ENCODE measurements at places on chromosomes 4 and X. TPM values are rescaled to one million over a fixed set of nuclear protein-coding genes. Genes with fewer than 3 reads are reported as not detected.

DNA sequence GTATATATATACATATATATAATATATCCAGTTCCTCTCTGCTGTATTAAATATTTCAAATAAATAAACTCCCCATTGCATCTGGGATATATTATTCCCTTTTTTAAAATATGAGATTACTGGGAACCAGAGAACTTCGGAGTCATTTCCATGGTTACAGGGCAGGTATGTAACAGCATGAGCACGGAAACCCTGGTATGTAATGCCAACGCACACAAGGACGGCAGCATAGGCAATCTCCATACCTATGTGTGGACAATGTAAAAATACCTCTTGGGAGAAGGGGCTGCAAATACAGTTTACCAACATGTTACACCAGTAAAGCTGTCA, 62.8 kb downstream of the NUDT10 start:
- DNase-seq: no peak

DNA sequence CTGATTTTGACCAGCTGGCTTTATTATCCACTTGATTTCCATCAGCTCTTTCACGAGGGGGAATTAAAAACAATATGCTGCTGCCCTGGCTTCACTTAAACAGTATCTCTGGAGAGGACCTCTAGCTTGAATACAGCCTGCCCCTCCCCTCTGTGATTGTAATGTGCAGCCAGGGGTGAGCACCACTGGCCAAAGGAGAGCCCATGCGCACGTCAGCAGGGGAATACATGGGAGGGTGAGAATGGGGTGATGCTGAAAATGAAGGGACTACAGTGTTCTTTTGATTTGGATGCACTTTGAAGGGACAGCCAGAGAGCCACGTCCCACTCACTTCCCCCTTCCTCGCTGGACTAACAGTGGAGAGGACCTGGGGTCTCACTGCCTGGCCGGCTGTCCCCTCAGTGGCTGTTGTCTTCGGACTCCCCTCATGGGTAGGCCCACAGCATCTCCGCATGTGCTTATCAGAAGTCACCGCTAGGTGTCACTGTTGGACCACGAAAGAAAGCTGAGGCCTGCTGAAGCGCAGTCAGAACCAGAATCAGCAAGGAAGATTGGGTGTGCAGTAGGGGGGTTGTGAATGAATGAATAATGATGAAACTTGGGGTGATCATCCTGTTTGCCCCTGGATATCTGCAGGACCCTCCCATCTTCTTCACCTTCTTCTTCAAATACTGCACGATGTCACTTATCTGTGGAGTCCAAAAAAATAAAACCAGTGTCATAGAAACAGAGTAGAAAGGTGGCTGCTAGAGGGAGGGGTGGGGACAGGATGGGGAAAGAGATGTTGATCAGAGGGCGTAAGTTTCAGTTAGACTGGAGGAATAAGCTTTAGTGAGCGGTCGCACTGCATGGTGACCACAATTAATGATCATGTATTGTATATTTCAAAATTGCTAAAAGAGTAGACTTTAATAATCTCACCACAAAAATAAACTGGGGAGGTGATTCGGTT, 32.8 kb downstream of the CLCN4 start:
- DNase-seq: peak; percentile 31

- DNase-seq: no peak
Measured at GRCh38 chr4:5191831-5192230, 140.6 kb downstream of the STK32B start.

- no peak for DNase-seq
Measured at GRCh38 chr4:72571337-72571736, 2.3 kb upstream of the ADAMTS3 start.

The VEGFD gene
- total RNA-seq: not detected

Data from T-helper 17 cell (primary cell).